GM13976 (cell line): ENCODE measurements at places on chromosomes 1 and 21.

DNA sequence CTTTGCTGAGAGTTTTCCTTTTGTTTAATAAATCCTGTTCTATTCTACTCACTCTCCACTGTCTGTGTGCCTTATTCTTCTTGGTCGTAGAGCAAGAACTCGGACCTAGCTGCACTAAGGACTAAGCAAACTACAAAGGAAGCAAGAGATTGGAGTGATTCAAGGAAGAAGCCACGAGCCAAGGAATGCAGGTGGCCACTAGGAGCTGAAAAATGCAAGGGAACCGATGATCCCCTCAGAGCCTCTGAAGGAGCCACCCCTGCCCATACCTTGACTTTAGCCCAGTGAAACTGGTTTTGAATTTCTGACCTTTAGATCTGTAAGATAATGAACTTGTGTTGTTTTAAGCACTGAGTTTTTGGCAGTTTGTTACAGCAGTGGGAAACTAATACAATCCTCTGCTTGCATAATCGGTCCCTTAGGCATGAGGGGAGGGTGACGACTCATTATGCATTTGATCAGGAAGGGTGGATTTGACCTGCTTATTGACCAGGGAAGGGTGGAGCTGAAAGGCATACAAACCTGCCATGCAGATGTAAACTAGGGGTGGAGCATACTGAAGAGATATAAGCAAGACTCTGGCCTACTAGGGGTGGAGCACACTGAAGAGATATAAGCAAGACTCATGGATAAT is 6.2 kb upstream of the CA6 start:
- DNase-seq, result no peak

GRCh38 chr1:203627851-203628200 is 1.2 kb downstream of the ATP2B4 start:
- DNase-seq, result no peak

DNA sequence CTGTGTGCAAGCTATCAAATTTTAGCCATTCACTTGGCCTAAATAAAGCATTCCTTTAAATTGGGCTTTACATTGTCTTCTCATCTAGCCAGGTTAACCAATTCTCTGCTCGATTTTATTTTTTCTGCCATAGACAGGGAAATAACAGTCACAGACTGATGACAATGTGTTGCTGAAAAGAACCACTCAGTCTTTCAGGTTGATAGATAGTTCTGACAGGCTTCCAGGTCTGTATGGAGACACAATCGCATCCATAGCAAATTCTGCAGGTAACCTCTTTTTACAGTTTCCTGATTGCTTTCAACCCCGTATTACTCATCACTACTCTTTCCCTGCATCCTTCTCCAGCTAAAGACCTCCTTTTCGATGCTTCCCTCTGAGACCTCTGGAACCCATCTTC is 198.0 kb downstream of the KCNH1 start:
- no peak for DNase-seq

- no peak for DNase-seq
Observed at GRCh38 chr21:26080211-26080610, 90.4 kb downstream of the APP start.

- no peak for DNase-seq
Observed at GRCh38 chr1:1246577-1247340, at the start of gene C1QTNF12. C1QTNF12 (minus strand) TSS chr1:1246722; CDS start chr1:1246690, 32 bp downstream.

GRCh38 chr1:176996456-176997090 is 167.9 kb downstream of the ASTN1 start:
- DNase-seq, result no peak

DNA sequence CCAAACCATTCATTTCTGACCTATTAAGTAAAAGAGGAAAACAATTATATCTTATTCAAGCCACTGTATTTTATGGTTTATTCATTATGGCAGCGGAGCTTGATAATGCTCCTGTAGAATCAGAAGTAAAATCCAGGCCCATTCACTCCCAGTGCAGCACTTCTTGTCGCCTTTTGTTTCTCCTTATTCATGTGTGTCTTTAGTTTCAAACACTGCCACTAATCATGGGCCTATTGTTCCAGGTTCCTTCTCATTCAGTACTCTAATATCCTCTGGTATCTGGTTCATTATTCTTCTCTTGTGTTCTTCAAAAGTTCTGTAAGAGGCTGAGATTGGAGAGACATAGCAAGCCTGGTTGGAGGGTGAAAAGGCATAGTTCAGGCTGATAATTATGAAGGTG is 218.3 kb downstream of the LRRIQ3 start:
- no peak for DNase-seq

DNA sequence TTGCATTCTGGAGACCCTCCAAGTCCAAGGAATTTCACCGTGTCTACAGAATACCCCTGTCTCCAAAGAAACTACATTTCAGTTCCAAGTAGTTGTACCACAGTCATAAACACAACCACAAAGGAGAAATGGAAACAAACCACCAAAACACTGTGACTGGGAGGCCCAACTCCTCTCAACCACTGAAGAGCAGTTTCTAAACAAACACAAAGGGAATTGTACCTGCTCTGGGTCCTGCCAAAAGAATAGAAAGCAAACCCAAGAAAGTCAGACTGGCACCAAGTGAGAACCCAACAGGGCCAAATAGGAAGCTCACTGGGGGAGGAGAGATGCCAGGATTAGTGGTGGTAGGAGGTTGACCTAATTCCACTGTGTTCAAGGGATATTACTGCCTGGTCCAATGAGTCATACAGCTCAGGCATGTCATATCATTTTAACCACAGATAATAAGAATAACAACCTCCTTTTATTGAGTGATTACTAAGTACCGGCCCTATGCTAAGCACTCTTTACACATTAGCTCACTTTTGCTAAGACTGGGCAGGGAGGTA is 123.9 kb upstream of the PPP2R5A start:
- DNase-seq, result no peak

- DNase-seq, result no peak
Observed at GRCh38 chr1:6087377-6087772, 41.7 kb downstream of the KCNAB2 start.

GRCh38 chr1:75785320-75785982 is 605 bp upstream of the RABGGTB start:
- DNase-seq, result no peak

GRCh38 chr1:193264313-193265065 is 78.1 kb upstream of the B3GALT2 start:
- no peak for DNase-seq

DNA sequence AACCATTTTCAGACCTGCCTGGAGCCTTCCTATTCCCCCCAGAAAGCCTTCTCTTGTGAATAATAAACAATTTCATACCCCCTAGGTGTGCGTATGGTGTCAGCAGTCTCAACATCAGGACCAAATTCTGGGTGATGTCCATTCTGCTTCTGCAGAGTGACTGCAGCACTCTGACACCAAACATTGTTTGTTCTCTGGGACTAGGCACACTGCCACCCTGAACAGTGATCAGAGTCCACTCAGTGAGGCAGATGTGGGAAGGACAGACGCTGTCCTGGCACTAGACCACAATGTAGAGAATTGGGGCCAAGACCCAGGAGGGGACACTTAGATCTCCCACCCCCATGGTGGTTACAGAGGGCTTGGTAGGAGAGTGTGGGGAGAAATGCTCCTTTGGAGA is 175.1 kb downstream of the BACH1 start:
- DNase-seq, result no peak

GRCh38 chr1:204363335-204364114 is 3.8 kb upstream of the PLEKHA6 start:
- DNase-seq, result peak; percentile 83

DNA sequence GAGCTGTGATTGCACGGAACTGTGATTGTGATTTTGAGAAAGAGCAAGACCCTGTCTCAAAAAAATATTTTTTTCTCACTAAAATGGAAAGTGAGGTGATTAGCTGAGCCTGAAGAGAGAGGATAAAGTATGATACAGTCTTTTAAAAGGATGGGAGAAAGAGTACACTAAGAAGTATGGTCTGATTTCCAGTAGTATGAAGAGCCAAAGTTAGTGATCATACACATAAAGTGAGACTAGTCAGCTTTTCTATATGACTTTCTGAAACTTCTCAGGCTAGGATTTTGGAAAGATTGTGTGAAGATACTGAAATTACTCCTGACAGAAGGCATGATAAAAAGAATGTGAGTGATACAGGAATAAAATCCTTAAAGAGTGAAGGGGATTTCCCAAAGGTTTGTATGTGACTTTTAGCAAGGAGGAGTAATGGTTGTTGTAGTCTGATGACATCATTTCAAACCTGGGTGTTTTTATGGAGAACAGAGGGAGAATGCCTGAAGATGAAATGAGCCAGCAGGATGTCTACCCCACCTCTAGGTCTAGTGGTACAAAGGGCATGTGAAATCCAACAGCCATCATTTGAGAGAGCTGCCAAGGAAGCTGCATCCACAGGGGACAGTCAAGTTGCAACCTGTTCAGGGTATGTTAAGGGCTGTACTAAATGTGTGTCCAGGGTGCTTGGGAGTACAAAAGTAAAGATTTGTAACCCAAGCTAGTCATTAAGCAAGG is 157.7 kb downstream of the PIK3R3 start:
- no peak for DNase-seq

DNA sequence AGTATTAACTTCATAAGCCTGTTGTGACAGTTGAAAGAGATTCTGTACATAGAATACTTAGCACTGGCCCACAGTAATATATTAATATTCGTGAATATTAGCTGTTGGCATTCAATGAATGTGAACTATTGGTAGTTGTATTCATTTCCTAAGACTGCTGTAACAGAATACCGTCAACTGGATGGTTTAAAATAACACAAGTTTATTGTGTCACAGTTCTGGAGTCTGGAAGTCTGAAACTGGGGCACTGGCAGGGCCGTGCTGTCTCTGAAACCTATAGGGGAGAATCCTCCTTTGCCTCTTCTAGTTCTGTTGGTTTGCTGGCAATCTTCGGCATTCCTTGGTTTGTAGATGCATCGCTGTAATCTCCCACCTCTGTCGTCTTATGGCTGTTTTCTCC is 47.5 kb downstream of the OLFML3 start:
- DNase-seq, result no peak

DNA sequence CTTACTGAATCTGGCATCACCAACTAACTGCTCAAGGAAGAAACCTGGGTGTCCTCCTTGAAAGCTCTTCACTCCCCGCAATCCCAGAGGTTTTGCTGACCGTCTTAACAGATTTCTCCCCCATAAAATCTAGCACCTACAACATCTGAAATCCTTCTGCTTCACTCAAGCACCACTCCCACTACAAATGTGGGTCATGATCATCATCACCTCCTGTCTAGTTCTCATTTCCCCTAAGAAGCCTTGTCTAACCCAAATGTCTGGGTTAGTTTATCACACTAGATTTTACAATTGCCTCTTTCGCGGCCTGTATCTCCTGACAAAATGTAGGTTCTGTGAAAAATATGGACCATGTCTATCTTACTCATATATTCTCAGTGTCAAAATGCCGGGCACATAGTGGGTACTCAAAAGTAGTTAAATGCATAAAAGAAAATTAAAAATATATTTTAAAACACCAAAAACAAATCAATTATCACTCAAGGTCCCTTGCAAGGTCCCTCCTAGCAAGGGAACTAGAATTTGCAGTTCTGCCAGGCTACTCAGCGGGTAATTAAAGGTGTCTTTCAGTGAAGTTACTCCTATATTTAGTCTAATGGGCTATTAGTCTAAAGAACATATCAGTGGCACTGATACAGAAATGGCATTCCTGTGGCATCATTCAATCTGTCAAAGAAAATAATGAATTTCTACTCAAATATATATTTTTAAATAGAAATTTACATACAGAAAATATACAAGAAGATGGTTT is 19.6 kb downstream of the C21orf91 start:
- no peak for DNase-seq

DNA sequence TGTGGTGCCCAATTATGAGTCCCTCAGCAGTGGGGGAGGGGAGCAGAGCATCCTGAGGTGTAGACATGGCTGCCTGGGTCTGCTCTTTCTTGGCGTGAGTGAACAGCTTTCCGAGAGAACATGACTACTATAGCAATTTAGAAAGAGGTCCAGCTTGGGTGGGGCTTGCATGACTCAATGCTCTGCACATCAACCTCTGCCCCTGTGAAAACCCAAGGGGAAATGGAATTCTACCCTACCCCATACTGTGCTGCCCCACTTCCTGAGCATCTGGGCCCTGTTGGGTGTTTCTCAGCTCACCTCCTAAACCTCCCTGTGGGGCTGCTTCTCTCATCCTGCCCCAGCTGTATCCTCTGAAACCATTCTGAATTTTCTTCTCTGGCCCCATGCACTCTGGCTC is 8.2 kb upstream of the AZIN2 start:
- DNase-seq, result no peak

DNA sequence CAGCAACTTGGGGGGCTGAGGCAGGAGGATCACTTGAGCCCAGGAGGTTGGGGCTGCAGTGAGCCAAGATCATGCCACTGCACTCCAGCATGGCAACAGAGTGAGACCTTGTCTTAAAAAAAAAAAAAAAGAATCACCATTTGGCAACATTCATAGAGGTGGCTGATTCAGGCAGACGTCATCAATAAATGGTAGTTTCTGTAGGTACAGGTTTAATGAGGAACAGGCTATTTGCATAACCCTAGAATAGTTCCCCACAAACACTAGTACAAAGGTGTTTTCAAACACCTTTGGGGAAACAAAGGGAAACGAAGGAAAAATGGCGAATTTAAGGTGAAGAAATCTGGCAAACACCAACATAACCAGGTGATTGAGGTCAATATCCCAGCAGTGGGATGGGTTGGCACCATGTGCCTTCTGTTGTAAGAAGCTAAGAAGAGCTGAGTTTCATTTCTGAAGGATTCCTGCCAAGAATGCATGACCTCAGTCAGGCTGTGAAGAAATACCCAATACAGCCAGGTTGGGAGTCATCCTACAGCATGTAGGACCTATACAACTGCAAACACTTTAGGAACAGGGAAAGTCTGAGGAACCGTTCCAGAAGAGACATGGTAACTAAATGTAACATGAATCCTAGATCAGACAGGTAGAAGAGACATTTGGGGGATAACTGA is 5.6 kb downstream of the LPAR3 start:
- DNase-seq, result no peak

DNA sequence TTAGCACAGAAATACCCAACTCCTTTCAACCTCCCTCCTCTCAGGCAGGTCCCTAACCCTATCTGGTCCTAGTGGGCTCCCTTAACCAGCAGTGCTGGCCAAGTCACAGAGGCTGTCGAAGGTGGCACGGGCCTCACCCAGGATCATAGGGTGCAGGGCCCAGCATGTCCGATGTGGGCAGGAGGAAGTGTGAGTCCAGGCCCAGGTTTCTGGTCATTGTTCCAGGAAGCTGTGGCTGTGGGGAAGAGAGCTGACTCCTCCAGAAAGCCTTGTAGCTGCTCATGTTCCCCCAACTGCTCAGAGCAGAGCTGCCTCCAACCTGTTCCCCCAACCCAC is 2.4 kb downstream of the CCDC17 start:
- DNase-seq, result peak; percentile 41

- no peak for DNase-seq
Observed at GRCh38 chr1:225494789-225495359, 67.0 kb upstream of the LBR start.

- DNase-seq, result peak; percentile 75
Observed at GRCh38 chr21:42850866-42851391, 28.4 kb downstream of the WDR4 start.
